A549 treated with dexamethasone at 1 μM for 4 hours (cell line): ENCODE measurements at places on chromosomes 1 and 21. TPM values are rescaled to one million over a fixed set of nuclear protein-coding genes. Genes with fewer than 3 reads are reported as not detected.

Gene RGS13
- total RNA-seq, result not detected in 5 replicates

Gene PPP2R5A
- 18.8 to 23.2 TPM (median 22.9 TPM) in 5 replicates for total RNA-seq

Gene LRRC38
- 0.06 to 0.13 TPM (median 0.07 TPM) in 4 of 5 replicates, not detected in the other for total RNA-seq

Gene AMY1C
- not detected in 5 replicates for total RNA-seq

Gene ADAMTS5
- not detected in 5 replicates for total RNA-seq

Gene FLVCR1
- 10.4 to 20.9 TPM (median 17.8 TPM) in 5 replicates for total RNA-seq

Gene FCRL2
- total RNA-seq, result not detected in 5 replicates

Gene TMEM200B
- 0.05 to 0.11 TPM (median 0.06 TPM) in 5 replicates for total RNA-seq

Gene PDE9A
- total RNA-seq, result 1.0 to 1.7 TPM (median 1.6 TPM) in 5 replicates

Gene CPT2
- total RNA-seq, result 7.7 to 9.6 TPM (median 9.1 TPM) in 5 replicates

Gene PRKAA2
- 1.5 to 2.4 TPM (median 1.9 TPM) in 5 replicates for total RNA-seq

Gene CPLANE2
- total RNA-seq, result 2.1 to 4.1 TPM (median 3.6 TPM) in 5 replicates

Gene KLF17
- 0.33 to 0.64 TPM (median 0.42 TPM) in 5 replicates for total RNA-seq

Gene MLLT11
- total RNA-seq, result 11.9 to 15.4 TPM (median 14.5 TPM) in 5 replicates

Gene LCA5L
- total RNA-seq, result 1.2 to 1.8 TPM (median 1.5 TPM) in 5 replicates

Gene CD5L
- not detected in 5 replicates for total RNA-seq

Gene CEP170
- total RNA-seq, result 22.1 to 32.0 TPM (median 27.8 TPM) in 5 replicates

Gene KISS1
- total RNA-seq, result 0.24 to 0.95 TPM (median 0.42 TPM) in 5 replicates

Gene SLC30A1
- 19.7 to 25.3 TPM (median 21.7 TPM) in 5 replicates for total RNA-seq

Gene CFHR5
- not detected in 5 replicates for total RNA-seq

Gene AIRE
- total RNA-seq, result not detected in 5 replicates
